Tibial nerve (tissue), 4 donors: ENCODE measurements at places on chromosomes 4 and X.
A peak's percentile ranks its signal among the peaks of the same experiment; 100 is the strongest.

GRCh38 chrX:150227321-150227860, 135.7 kb upstream of the MAMLD1 start:
- no peaks in the 10 kb centered on the region for H3K27me3 ChIP-seq
- no peak for DNase-seq
- H3K4me1 ChIP-seq, result no peaks in the 10 kb centered on the region
- H3K4me3 ChIP-seq, result no peak overlapping the region

- no peaks in the 10 kb centered on the region for H3K4me1 ChIP-seq
- no peaks in the 10 kb centered on the region for H3K27me3 ChIP-seq
- H3K27ac ChIP-seq, result no peak overlapping the region
- no peaks in the 10 kb centered on the region for H3K36me3 ChIP-seq
These were observed 23.2 kb downstream of the DIAPH2 start for GRCh38 chrX:96707804-96708203.

DNA sequence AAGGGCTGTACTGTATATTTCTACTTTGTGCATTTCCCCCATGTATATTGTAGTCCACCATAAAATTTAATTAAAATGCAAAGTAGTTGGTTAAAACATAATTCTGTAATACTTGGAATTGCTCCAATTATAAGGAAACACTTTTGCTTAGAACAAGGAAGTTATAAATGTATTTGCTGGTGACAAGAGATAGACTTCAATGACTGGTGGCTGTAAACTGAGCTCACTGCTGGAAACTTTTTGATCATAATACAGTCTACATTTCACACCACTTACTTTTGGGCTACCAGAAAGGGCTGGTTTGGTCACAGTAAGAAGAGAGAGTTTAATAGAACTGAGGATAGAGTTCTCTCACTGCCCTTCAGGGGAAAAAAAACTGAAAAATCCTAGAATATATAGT, 32.7 kb downstream of the DCAF8L2 start:
- H3K36me3 ChIP-seq, result no peaks in the 10 kb centered on the region
- H3K4me3 ChIP-seq, result no peak overlapping the region
- H3K27me3 ChIP-seq, result no peaks in the 10 kb centered on the region
- DNase-seq, result no peak
- H3K4me1 ChIP-seq, result no peaks in the 10 kb centered on the region

DNA sequence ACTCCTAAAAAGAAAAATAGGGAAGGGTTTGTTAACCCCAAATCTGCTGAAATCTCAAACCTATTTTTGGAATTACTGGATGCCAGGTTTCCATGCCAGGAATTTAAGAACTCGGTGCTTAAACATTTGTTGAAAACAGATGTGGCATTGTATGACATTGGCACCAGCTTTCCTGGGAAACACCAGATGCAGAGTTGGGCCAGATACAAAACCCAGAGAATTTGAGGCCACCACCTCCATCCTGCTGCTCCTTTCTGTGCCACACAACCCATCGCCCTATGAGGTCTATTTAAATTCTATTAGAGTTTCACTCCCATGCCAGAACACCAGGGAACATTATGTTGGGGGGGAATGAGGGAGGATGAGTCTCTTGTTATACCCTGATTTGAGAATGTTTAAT, 71.7 kb downstream of the ARAP2 start:
- H3K4me3 ChIP-seq, result no peak overlapping the region
- no peaks in the 10 kb centered on the region for H3K27me3 ChIP-seq
- H3K27ac ChIP-seq, result no peak overlapping the region

GRCh38 chr4:151690876-151691275, 69.9 kb downstream of the GATB start:
- no peaks in the 10 kb centered on the region for H3K36me3 ChIP-seq
- no peaks in the 10 kb centered on the region for H3K27me3 ChIP-seq
- DNase-seq, result no peak
- peak overlapping the region; percentile 65 for H3K27ac ChIP-seq
- H3K4me3 ChIP-seq, result no peak overlapping the region
- peaks cover 10% of the 10 kb centered on the region for H3K4me1 ChIP-seq

GRCh38 chrX:11239230-11239629, 54.0 kb upstream of the AMELX start:
- no peaks in the 10 kb centered on the region for H3K27me3 ChIP-seq
- no peaks in the 10 kb centered on the region for H3K4me1 ChIP-seq
- H3K4me3 ChIP-seq, result no peak overlapping the region
- no peaks in the 10 kb centered on the region for H3K36me3 ChIP-seq
- no peak for DNase-seq

GRCh38 chr4:40455340-40455902, 120.3 kb downstream of the CHRNA9 start:
- no peak overlapping the region for H3K27ac ChIP-seq
- H3K27me3 ChIP-seq, result no peaks in the 10 kb centered on the region
- DNase-seq, result no peak
- no peaks in the 10 kb centered on the region for H3K36me3 ChIP-seq
- H3K4me3 ChIP-seq, result no peak overlapping the region

GRCh38 chr4:109171070-109171469, 131.4 kb downstream of the COL25A1 start:
- no peak overlapping the region for H3K27ac ChIP-seq
- no peaks in the 10 kb centered on the region for H3K36me3 ChIP-seq
- H3K4me3 ChIP-seq, result no peak overlapping the region
- no peaks in the 10 kb centered on the region for H3K4me1 ChIP-seq

GRCh38 chrX:120514236-120514635, 45.1 kb upstream of the LAMP2 start:
- H3K36me3 ChIP-seq, result no peaks in the 10 kb centered on the region
- peaks cover 3% of the 10 kb centered on the region for H3K4me1 ChIP-seq
- H3K27me3 ChIP-seq, result no peaks in the 10 kb centered on the region
- DNase-seq, result no peak
- no peak overlapping the region for H3K27ac ChIP-seq

DNA sequence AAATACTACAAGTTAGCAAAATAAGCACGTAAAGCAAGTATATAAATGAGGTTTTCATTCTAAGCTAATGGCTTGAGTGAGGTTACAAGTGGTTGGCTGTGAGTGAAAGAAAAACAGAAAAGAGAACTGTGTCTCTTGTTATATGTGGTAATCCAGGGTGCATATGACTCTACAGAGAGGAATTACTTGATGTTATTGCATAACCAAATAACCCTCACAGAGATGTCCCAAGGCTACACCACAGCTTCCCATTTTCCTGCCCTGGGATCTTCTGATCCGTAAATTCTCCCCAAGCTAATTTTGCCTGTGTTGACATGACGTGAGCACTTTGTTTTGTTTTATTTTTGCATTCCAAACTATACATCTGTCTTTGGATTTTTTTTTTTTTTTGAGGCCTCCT, 470.0 kb upstream of the INTU start:
- H3K27me3 ChIP-seq, result no peaks in the 10 kb centered on the region
- H3K36me3 ChIP-seq, result no peaks in the 10 kb centered on the region
- H3K27ac ChIP-seq, result no peak overlapping the region
- H3K4me3 ChIP-seq, result no peak overlapping the region

DNA sequence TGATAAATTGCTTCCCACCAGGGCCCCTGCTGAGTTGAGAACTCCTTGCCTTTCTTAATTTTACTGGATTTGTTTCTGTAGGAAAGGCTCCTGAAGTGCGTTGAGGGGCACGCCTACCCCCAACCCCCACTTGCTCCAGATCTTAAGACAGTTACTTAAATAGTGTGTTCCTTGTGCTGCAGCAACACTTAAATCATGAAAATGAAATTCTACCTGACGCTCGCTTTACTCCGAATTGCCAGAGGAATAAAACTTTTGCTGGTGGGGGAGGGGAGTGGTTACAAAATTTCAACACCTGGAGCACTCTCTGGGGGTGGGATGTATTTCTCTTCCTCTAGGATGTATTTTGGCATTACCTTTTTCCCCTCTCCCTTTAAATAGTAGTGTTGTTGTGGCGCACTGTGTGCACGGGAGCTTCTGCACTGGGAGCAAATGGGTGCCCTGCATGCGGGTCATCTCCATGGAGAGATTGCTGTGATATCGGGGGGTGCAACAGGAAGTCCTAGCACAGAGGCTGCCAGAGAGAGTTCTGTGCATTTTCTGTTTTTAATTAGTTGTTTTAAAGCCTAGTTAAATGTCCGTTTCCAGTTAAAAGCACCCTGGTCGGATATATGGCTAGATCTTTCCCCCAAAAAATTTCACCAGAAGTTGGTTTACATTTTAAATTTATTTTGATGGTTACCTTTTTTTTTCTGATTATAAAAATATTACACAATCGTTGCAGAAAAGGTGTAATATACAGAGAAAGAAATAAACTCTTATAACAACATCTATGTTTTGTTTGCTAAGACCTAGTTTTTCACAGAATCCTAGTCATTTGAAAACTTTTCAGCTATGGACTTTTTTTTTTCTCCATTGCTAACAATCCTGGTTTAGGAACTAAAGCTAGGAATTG, 207.7 kb downstream of the SOWAHB start:
- H3K4me3 ChIP-seq, result peak overlapping the region; percentile 58
- H3K36me3 ChIP-seq, result no peaks in the 10 kb centered on the region
- peak overlapping the region; percentile 85 for H3K27ac ChIP-seq

DNA sequence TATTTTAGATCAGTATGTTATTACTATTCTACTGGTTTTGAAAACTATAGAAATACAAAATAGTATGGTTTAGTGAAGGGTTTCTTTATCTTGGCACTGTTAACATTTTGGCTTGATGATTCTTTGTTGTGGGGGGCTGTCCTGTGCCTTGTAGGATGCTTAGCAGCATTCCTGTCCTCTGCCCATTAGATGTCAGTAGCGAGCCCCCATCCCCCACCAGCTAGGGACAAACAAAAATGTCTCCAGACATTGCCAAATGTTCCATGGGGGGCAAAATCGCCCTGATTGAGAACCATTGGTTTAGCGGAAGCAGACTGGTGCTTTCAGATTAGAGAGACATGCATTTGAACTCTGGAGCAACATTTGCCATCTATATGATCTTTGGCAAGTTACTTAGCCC, 23.3 kb downstream of the SPARCL1 start:
- H3K27ac ChIP-seq, result no peak overlapping the region
- H3K27me3 ChIP-seq, result no peaks in the 10 kb centered on the region
- no peaks in the 10 kb centered on the region for H3K4me1 ChIP-seq
- no peak for DNase-seq
- H3K4me3 ChIP-seq, result no peak overlapping the region
- peaks cover 13% of the 10 kb centered on the region for H3K36me3 ChIP-seq

DNA sequence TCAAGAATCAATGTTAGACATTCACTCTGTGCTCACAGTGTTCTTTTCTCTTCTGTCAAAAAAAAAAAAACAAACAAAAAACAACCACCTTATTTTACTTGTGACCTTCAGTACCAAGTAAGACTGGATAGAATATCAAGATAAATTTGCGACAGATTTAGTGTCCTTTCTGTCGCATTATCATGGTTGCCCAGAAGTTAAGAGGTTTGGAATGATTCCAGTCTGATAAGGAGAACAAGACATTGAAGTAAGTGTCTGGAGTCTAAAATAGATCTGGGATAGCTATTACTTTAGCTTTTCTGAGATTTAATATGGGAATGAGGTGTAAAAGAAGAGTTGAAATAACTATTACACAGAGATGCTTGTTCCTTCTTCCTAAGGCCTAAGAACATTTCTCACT, 31.7 kb downstream of the SNCA start:
- H3K27me3 ChIP-seq, result no peaks in the 10 kb centered on the region
- peaks cover 3% of the 10 kb centered on the region for H3K36me3 ChIP-seq

DNA sequence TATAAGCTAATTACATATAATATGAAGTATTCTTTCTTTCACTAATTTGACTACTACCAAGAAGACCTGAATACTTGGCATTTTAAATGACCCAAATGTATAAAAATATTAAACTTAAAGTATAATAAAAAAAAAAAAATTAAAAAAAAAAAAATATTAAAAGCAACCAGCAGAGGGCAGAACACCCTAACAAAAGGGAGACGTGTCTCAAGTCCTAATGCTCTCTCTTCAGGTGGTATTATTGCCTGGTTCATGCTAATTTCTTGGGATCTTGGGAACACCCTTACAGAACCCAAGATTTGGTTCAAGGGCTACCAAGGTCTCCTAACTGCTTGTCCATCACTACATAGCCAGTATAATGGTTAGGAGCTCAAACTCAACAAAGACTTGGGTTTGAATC, 754.8 kb downstream of the RAB28 start:
- no peak for DNase-seq
- H3K27me3 ChIP-seq, result no peaks in the 10 kb centered on the region
- no peak overlapping the region for H3K27ac ChIP-seq
- H3K4me1 ChIP-seq, result no peaks in the 10 kb centered on the region
- H3K36me3 ChIP-seq, result no peaks in the 10 kb centered on the region
- H3K4me3 ChIP-seq, result no peak overlapping the region

GRCh38 chrX:109934434-109934833, 68.5 kb upstream of the TMEM164 start:
- H3K27me3 ChIP-seq, result peaks cover 18% of the 10 kb centered on the region
- H3K4me3 ChIP-seq, result no peak overlapping the region
- H3K4me1 ChIP-seq, result no peaks in the 10 kb centered on the region
- DNase-seq, result no peak
- H3K36me3 ChIP-seq, result no peaks in the 10 kb centered on the region

DNA sequence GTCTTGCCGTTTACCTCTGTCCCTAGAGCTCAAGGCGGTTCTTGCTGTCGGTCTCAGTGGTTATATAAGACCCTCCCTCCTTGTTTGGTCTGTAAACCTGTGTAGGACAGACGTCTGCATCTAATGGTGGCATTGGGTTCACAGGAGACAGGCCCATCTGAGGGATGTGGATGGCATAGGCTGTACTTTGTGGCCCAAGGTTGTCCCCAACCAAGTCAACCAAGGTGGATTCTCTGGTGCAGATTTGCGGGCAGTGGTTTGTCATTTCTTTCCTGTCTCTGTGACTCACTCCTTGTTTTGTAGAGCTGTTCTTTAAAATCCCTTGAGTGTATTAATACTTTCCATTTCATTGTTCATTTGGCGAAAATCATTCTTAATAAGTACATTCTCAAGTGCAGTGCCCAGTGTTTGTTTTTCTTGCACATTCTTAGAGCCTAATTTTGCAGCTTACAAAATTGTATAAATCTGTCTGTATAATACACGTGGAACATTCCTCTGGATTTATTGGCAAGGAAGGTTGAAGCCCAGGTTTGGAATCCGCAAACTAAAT, 68.0 kb upstream of the TLR2 start:
- DNase-seq, result no peak
- H3K4me3 ChIP-seq, result no peak overlapping the region
- no peaks in the 10 kb centered on the region for H3K27me3 ChIP-seq
- H3K36me3 ChIP-seq, result peaks cover 64% of the 10 kb centered on the region
- peaks cover 11% of the 10 kb centered on the region for H3K4me1 ChIP-seq

DNA sequence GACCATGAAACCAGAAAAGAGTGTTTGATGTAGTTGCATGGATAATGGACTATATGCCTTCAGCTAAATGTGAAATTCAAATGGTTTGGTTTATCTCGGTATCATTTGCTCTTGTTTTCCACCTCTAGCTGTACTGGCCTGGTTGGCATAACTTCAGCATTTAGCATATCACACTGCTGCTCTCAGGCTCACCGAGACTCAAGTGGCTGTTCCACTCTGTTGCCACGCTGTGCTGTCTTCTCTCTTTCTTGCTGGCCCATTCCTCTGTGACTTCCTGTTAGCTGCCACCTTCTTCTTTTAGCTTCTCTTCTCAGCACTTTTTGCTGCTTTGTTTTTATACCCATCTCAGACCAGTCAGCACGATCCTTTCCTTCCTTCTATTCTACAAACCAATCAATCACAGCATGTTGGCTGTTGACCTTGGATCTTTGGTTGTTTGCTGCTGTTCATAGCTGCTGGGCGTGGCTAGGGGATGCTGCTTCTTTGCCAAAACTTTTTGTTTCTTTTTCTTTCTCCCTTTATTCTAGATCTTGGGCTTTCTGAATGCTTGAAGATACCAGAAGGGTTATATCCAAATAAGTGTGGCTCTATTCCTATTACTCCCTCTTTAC, 24.0 kb downstream of the INTS6L start:
- H3K36me3 ChIP-seq, result no peaks in the 10 kb centered on the region
- peaks cover 6% of the 10 kb centered on the region for H3K4me1 ChIP-seq
- H3K27ac ChIP-seq, result peak overlapping the region; percentile 20
- no peak overlapping the region for H3K4me3 ChIP-seq
